ENCODE measurements at places on chromosomes 3 and 15.

- DNase-seq, result no peak
Observed at GRCh38 chr15:93861956-93862741, 369.2 kb upstream of the MCTP2 start.

DNA sequence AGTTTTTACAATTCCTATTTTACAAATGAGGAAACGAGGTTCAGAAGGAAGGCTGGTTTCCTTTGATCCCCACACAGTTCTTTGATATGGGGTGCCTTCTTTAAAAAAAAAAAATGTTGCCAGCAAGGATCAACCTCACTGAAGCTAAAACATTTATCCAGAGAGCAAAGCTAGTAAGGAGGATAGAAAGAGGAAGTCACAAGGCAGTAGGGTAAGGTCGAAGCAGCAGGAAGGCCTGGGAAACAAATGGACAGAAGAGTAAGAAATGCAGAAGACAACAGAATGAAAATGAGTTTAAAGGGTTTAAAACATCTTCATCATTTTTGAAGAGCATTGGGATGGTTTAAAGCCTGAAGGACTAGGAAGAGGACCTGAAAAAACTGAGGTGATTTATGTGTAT lies 30.6 kb upstream of the CP start:
- DNase-seq, result no peak

DNA sequence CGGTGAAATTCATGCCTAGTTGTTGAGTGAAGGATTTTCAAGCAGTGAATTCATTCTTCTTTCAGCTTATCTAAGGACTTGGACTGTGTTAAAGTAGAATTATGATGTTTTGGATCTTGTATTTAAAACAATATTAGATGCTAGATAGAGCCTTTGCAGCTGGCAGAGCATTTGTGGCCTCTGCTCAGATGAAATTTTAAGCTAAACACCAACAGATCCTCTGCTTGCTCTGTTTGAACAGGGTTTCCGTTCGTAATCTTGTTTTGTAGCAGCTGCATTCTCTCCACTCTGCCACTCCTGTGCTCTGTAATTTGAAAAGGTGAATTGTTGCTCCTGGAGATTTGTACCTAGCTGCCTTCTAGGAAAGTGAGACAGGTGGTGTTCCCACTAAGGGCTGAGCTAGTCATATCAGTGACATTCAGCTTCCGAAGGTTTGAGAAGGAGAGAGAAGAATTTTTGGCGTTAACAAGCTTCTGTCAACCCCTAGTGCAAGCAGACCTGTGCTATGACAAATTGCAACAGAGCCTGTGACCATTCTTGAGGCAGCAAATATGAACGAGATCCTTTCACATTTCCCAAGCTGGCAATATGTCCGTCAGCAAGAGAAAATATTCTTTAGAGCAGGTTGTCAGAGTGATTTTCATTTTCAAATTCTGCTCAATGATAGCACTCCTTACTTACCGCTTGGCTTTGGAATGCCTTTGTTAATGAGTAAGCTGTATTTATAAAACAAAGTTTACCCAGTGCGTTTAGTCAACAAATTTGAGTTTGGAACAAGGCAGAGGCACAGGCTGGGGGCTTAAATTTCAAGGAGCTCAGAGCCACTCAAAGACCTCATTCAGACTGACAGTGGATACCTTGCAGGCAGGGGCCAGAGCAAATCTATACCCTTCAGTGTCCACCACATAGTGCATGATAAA lies 5.3 kb downstream of the CHST2 start:
- DNase-seq, result peak; percentile 27

GRCh38 chr3:99708207-99708745 lies 69.9 kb downstream of the COL8A1 start:
- DNase-seq, result no peak

GRCh38 chr3:168707900-168708299 lies 612.2 kb upstream of the GOLIM4 start:
- DNase-seq, result no peak

- DNase-seq, result no peak
Observed at GRCh38 chr3:170419557-170420087, 954 bp downstream of the CLDN11 start.

- no peak for DNase-seq
Observed at GRCh38 chr3:62128051-62128450, 245.3 kb downstream of the FEZF2 start.

DNA sequence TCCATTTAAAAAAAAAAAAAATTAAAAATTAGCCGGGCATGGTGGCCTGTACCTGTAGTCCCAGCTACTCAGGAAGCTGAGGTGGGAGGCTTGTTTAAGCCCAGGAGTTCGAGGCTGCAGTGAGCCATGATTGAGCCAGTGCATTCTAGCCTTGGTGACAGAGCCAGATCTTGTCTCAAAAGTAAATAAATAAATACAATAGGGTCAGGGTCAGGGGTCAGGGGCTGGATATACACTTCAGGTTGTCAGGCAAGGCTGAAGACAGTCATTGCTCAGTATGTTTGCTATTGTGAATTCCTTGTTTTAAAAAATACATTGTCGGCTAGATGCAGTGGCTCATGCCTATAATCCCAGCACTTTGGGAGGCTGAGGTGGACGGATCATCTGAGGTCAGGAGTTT lies 8.1 kb upstream of the TKT start:
- no peak for DNase-seq

DNA sequence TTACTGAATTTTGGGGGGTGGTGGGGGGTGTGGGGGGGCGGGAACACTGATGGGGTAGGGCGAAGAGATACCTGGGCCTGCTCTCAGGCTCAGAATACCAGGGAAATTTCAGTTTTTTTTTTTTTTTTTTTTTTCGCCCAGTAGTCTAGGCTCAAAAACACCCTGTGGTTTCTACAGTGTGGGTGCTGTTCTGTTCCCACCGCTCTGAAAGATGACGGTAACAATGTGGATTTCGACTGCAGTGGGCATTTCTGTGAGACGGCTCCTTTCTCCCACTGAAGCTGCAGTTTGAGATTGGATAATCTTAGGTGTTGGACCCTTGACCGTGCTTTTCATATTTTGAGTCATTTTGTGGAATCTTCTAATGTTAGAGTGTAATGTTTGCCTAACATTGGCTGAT lies 143.8 kb upstream of the RGMA start:
- DNase-seq, result no peak

DNA sequence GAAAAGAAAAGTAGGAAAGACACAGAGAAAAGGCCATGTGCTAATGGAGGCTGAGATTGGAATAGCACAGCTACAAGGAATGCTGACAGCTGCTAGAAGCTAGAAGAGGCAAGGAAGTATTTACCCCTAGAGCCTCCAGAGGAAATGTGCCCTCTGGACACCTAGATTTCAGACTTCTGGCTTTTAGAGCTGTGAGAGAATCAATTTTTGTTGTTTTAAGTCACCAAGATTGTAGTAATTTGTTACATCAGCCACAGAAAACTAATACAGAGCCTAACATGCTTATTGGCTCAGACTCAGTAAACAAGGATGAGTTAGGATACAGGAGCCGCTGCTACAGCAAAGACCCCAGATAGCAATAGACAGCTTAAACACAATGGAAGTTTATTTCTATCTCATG lies 33.1 kb upstream of the GLCE start:
- no peak for DNase-seq

- DNase-seq, result no peak
Observed at GRCh38 chr3:141240286-141240685, 8.7 kb downstream of the PXYLP1 start.

GRCh38 chr15:63206079-63206478 lies 16.7 kb downstream of the RAB8B start:
- no peak for DNase-seq

DNA sequence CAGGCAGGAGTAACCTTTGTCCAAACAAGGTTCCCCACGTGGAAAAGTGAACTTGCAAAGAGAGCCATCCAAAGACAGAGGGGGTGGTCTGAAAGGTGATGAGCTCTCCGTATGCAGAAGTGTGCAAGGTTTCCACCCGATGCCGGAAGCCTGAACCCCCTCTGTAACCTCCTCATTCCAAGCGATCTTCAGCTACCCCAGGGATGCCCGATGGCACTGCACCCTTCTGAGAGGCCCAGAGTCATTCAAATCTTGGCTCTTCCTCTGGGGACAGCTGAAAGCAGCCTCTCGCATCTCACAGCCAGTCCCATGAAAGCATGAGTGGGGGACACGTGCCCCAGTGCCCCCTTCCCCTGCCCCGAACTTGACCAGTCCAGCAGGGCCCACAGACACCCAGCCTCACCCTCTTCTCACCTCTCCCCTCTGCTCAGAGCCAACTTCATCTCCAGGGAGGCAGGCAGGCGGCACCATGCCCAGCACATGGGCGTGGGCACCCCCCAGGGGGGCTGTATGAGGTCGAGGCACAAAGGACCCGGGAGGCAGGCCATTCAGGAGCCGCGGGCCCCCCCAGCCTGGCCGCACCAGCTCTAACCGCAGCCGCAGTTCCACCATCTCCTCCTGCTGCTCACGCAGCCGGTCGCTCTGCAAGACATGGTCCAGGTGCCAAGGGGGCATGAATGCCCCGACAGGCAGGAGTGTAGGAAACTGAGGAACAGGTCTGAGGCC lies 8.7 kb downstream of the KIF7 start:
- no peak for DNase-seq

DNA sequence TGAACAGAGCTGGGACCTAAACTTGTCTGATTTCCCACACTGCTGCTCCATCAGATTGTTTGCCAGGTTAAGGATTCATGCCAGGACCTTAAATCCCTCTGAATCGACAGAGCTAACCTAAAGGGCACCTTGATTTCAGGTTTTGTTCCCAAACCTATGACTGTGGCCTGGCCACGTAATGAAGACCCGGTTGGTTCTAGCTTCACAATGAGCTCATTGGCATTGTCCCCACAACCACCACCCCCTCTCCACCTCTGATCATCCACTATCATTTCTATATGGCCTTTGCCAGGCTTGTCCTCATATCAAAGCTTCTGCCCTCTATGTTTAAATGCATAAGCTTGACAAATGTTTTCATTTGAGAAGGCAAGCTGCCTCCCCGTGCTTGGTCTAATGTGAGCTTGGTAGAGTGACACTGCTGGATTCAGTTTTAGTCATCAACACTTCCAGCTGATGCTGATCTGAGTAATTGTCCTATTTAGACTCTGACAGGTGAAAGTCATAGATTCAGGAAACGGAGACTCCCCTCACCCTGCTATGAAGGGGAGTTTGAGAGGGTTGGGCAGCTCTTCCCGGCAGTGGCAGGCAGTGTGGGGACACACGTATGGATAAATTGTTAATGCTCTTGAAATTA lies 407.1 kb upstream of the CFAP20DC start:
- no peak for DNase-seq

- DNase-seq, result no peak
Observed at GRCh38 chr3:54424292-54424691, 301.9 kb downstream of the CACNA2D3 start.

GRCh38 chr3:177197727-177198460 lies 612 bp upstream of the TBL1XR1 start:
- no peak for DNase-seq

- DNase-seq, result no peak
Observed at GRCh38 chr3:72187131-72187530, 402.2 kb upstream of the PROK2 start.

- DNase-seq, result no peak
Observed at GRCh38 chr3:54818486-54818885, 109.4 kb downstream of the LRTM1 start.

DNA sequence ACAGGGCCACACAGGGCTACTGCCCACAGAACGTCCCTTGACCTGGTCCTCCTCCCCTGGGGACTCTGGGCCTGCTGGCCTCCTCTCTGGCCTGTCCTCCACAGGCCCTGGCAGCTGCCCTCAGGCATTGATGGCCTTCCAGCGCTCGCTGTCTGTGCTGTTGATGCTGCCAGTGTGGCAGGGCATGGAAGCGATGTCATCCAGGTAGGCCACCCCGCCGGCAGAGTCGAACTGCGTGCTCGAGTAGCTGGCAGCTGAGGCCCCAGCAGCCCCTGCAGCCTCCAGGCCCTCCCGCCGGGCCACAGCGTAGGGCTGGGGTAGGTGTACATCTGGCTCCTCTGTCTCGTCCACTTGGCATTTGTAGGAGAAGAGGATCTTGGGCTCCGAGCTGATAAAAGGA lies 17.1 kb downstream of the TPRA1 start:
- no peak for DNase-seq

DNA sequence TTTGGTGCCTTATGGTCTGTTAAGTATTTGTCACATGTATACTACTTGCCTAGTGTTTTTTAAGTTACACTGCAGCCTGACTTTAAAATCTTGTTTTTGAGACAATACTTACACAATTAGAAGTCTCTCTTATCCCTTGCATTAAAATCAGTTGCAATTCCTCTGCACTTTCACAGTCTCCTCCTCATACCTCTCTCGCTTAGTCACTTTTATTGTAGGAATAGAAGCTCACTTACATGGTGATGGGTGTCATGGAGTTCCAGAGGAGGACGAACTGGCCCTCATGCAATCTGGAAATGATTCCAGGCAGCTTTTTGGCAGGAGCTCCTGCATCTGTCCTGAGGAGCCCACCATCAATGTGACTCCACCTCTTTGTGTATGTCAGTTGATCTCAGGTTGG lies 238.4 kb upstream of the TBC1D5 start:
- no peak for DNase-seq

DNA sequence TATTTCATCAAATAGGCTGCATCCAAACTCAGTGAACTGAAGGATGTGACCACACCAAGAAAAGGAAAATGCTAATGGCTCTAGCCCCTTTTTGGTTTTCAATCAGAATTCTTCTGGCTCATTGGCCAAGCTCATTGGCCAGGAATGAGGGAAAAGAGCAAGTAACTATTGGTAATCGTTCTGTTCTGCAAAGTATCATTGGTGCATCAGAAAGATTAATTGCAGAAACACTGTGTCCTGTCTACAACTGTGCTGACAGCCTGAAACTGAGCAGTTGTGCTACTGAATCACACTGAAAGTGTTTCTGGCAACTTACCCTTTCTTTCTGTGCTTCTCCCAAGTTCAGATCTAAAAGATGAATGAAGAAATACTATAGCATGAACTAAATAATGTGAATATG lies 116.4 kb upstream of the ROBO2 start:
- no peak for DNase-seq

DNA sequence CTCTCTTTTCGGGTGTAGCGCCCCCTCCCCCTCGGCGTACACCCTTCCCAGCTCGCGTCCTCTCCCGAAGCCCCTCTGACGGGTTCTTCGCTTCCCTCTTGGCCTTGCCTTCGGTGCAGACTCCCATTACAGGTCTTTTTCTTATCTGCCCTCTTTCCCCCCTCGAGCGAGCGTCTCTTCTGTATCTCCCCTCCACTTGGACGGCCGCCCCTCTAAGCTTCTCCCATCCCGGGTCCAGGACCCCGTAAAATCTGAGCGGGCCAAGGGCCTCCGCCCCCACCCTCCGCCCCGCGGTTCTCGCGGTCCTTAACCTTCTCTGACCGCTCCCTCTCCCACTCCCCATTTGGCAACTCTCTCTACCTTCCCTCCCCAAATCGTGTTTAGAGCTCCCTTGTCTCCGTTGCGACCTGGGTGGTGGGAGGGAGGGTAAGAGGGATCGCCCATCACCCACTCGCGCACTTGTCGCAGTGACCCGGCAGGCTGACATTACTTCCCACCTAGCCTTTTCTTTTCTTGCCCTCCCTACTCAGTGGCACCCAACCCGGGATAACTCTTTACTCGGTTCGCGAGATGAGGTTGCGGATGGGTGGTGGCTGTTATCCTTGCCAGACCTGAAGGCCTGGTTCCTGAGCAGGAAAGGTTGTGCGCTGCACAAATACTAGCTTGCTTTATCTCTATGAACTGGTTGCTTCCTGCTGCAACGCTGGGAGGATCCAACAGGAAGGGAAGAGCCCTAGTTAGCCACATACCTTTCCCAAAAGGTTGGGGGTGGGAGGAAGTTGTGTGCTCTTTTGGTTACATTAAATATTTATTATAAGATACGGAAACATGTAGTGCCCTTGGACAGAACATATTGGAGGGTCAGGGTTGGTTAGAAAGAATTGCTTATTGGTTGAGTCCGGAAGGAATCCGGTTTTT lies 922 bp downstream of the RAB11A start:
- peak; percentile 68 for DNase-seq

- DNase-seq, result no peak
Observed at GRCh38 chr3:194150252-194150934, 14.4 kb downstream of the HES1 start.

GRCh38 chr3:133598405-133598804 lies 24.9 kb downstream of the CDV3 start:
- DNase-seq, result no peak
